Right ventricle myocardium superior (tissue), 1 donor: ENCODE measurements at places on chromosomes 12 and 14. TPM values are rescaled to one million over a fixed set of nuclear protein-coding genes. Genes with fewer than 3 reads are reported as not detected.

DNA sequence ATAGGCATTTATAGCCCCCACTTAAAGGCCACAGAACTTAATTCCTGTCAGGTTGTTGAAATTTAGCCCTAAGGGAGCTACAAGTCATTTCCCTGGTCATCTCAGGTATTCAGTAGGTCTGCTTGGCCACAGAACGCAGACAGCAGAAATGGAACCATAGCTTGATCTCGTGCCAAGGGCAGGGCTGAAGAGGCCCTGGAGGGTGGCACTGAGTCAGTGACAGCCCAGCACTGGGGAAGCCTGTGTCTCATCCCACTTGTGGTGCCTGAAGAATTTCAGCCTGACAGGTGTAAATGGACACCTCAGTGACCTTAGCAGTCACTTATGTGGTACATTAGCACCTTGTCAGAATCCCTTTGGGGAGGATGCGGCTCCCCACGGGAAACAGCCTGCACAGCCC is 6.6 kb downstream of the PRKAB1 start:
- no peak for DNase-seq

DNA sequence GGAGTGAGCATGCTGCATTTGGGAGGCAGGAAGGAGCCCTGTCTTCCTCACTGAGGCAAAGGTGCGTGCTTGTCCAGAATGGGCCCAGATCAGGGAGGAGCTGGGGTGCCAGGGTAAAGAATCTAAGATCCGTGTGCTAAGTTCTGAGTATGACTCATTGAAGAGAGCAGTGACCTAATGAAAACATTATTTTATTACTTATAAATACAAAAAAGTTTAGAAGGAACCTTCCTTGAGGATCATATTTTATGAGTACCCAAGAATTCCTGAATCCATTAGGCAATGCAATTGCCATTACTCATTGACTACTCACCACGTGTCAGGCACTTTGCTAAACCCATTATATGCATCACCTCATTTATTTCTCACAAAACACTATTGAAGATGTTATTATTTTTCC is 264.7 kb downstream of the EGLN3 start:
- no peak for DNase-seq

GRCh38 chr12:7731486-7731885 is 15.7 kb downstream of the CLEC4C start:
- no peak for DNase-seq

DNA sequence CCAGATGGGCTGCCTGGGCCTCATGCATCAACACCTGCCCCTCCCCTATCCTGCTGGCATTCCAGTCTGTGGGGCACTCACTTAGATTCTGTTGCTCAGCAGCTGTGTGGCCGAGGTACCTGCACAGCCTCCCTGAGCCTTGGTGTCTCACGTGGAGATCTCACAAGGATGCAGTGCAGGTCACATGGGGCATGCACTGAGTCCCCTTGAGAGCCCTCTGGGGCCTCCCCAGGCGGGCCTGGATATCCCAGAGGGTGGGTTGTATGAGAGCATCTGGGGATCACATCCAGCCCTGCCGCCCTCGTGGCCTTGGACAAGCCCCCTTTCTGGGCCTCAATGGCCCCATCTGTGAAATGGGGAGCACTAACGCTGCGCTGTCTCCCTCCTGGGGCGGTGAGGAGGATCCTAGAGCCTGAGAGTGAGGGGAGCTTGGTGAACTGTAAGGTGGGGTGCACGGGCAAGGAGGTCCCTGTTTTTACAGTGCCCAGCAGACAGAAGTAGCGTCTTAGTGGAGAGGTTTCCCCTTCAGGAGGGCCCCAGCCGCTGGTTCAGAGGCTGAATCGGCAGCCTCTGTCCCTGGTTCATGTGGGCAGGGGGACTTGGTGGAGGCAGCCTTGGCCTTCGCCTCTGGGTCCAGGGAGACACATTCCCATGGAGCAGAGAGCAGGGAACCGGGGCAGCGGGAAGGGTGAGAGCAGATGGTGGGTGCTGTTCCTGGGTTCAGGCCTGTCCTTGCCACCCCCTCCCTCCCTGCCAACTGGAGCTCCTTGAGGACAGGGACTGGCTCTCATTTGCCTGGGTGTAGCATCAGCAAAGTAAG is 791 bp upstream of the SLC25A47 start:
- DNase-seq: no peak

GRCh38 chr12:13164921-13165616 is 31.5 kb upstream of the EMP1 start:
- no peak for DNase-seq

DNA sequence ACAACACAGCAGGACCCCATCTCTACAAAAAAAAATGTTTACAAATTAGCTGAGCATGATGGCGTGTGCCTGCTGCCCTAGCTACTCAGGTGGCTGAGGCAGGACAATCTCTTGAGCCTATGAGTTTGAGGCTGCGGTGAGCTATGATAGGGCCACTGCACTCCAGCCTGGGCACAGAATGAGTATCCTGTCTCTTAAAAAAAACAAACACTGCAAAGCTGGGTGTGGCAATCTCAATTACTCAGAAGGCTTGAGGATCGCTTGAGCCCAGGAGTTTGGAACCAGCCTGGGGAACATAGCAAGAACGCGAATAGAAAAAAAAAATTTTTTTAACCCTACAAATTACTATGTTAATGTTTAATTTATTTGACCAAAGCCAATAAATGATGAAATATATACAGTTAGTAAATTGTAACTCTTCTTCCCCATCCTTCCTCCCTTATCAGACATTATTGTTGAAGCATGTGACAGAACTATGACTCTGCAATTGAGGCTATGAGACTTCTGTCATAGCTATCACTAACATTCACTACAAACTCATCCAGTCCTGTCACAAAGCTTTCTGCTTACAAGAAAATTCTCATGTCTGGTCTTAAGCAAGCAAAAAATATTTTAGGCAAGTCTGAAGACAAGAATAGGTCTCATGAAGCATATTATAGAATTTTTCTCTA is 9.8 kb downstream of the BTBD7 start:
- DNase-seq: no peak

- no peak for DNase-seq
Observed at GRCh38 chr12:25493682-25494081, 59.4 kb downstream of the LMNTD1 start.

DNA sequence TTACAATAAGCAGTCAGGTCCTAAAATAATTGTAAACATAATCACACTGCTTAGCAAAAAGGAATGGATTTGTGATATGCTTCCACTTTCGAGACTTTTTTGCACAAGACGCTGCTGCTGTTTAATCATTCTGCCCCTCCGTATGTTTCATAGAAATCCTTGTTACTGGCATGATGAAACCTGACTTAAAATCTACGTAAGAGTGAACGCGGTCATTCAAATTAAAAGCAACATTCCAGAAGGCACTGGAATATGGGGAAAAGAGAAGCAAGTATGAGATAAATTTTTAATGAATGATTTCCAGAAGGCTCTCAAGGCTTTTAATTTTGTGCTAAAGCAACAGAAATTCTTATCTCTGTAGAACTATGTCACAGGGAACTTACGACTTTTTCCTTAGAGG is 1.1 kb downstream of the CNIH1 start:
- no peak for DNase-seq

DNA sequence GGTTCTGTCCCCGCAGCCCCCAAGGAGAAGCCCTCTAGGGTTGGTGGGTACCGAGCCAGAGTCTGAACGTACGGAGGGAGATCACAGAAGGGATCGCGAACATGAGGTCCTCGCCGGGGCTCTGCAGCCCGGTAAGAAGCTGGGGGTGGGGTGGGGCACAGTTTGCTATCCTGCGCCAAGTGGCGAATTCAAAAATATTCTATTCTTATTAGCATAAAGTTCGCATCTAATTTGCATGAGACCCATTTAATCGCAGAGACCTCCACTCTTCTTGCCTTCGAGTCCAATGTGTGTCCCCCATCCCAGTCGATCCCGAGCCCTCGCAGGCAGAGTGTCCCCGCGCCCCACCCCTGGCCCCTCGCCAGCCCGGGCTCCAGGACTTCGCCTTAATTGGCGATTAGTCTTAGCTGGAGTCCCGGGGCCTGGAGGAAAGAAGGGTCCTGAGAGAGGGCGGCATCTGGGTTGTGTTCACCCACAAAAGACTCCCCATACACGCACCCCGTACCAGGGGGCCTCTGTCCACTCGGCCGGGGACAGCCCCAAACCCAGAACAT is 604 bp upstream of the ARHGEF25 start:
- peak; percentile 78 for DNase-seq

- no peak for DNase-seq
Observed at GRCh38 chr12:116939734-116940133, 29.0 kb downstream of the FBXW8 start.

- no peak for DNase-seq
Observed at GRCh38 chr14:37968664-37969240, 239.0 kb upstream of the SSTR1 start.

DNA sequence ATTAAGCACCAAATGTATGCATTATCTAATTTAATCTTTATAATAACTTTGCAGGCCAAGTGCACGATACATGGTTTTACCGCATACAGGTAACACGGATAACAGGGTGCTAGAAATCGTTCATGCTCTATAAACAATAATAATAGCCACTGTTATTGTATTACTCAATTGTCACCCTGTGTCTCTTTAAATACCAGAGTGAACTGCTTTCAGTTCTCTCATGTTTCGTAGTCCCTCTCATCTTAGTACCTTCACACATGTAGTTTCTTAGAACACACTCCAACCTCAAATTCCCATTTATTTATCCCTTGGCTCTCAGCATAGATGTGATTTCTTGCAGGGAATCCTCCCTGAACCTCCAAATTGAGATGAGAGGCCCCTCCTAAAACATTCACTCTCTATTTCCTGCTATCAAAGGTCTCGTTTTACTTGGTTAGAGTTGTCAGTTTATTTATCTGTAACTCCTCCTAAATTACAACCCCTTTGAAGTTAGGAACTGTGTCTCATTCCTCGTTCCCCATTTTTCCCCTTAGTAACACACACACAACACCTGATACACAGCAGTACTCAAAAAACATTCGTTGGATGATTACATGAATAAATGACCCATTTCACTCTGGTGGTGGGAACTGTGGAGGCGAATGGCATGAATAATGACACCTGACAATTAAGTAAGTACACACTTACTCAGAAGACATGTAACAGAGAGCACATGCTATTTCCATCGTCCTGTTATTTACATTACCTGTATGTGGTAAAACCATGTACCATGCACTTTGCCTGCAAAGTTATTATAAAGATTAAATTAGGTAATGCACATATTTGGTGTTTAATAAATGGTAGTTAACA is 134.6 kb downstream of the BTG1 start:
- no peak for DNase-seq

DNA sequence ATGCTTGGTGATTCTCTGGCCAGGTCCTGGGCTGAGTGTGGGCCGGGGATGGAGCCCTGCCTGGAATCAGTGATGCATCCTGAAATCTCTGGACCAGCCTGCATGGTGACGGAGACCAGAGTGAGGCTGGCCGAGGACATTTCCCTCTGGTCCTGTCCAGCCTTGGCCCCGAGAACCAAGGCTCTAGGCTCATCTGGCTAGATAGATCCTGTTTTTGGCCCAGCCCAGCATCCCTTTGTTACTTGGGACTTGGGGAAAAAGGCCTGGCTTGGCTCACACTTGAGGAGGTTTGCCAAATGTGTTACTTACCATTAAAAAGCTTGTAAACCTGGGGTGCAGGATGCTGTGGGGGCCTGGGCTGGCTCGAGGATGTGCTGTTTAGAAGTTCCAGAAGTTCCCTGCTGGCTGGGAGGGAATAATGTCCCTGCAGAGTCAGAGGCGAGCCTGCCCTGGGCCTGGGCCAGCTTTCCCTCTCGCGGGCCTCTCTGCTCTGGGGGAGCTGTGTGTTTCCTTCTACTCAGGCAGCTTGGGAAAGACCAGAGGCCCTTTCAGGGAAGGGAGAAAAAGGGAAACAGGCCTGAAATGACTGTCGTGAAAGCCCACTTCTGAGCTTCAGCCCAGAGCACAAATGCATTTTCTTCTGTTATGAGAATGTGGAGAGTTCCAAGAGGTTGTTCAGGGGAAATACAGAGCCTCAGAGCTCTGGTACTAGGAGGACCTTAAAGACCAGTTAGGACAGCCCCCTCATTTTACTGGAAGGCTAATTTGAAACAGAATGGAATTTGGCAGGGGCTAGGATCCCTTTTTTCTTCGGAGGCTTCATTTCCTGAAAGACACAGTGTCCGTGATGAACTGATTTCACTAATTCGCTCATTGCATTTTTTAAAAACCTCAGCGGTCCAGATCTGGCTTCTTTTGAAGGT is 47.2 kb upstream of the CTDSP2 start:
- DNase-seq: peak; percentile 94

DNA sequence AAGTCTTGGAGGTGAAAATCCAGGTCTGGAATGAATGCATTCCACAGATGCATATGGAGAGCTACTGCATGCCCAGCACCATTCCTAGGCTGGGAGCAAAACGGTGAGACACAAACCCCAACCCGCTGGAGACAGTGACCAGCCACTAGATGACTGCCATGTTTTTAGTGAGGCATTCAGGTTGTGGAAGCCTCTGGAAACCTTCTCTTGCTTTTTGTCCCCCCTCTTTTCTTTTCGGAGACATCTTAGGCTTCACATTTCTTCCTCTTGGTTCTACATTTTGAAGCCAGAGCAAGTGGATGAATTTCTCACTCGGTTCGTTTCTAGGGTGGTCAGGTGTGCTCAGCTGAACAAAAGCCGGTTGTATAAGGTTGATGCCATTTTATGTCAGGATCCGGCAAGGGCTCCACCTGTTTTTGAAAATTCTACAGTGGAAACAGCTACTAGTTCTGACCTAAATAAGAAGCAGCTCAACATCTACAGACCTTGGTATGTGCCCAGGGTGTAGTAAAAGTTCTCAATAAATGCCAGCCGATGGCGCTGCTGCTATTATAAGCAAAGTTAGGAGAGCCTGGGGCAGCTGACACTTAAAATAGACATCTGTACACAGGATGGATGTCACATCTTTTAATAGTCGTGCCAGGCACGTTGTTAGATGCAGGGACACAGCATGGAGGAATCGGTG is 1.8 kb upstream of the ZNF839 start:
- no peak for DNase-seq

GRCh38 chr12:118220702-118221101 is 84.8 kb downstream of the PEBP1 start:
- no peak for DNase-seq

DNA sequence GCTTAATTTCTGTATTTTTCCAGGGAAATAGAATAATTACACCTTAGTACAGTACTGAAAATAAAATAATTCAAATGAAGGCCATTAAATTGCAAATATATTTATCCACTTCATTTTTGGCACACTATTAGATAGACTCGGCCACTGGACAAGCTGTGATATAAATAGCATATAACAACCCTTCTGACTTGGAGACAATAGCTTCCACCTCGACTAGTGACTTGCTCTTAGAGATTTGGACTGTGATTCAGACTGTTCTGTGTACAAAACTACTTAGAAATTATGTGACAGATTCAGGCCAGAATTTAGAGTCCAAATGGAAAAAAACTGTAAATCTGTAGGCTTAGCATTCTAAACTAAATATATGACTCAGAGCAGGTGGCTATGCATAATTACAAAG is 949.9 kb downstream of the LRFN5 start:
- no peak for DNase-seq

Gene ACVRL1
- 35.1 TPM for total RNA-seq

Gene ZNF84
- total RNA-seq: 16.9 TPM

Gene AKAP3
- 3.0 TPM for total RNA-seq

Gene B4GALNT3
- 32.1 TPM for total RNA-seq

Gene FRS2
- 18.0 TPM for total RNA-seq

Gene PLA2G1B
- not detected for total RNA-seq

Gene TAS2R20
- 0.43 TPM for total RNA-seq

Gene TAS2R9
- 0.22 TPM for total RNA-seq

Gene TSHR
- not detected for total RNA-seq

Gene KRT86
- total RNA-seq: not detected

Gene KIAA0586
- total RNA-seq: 9.8 TPM

Gene SERPINA12
- total RNA-seq: not detected

Gene IFI27
- 132 TPM for total RNA-seq
